ENCODE measurements at places on chromosomes 7 and 10.

- DNase-seq, result no peak
Measured at GRCh38 chr10:118629211-118629610, 33.8 kb upstream of the PRLHR start.

DNA sequence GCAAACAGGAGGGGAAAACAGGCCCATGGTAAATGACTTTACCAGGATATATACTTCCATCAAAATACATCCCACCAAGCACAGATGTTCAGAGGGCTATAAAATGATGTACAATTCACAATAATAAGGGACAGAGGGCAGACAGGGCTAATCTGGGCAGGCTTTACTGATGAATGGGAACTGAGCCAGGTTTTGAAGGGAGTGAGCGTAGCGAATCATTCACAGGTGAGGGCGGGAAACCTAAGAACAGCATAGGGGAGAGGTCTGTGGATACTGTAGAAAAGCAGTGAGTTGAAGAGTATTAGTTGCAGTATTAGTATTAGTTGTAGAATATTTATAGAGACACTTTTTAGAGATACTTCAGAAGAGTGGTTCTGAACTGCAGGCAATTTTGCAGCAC is 180.8 kb downstream of the JAZF1 start:
- no peak for DNase-seq

DNA sequence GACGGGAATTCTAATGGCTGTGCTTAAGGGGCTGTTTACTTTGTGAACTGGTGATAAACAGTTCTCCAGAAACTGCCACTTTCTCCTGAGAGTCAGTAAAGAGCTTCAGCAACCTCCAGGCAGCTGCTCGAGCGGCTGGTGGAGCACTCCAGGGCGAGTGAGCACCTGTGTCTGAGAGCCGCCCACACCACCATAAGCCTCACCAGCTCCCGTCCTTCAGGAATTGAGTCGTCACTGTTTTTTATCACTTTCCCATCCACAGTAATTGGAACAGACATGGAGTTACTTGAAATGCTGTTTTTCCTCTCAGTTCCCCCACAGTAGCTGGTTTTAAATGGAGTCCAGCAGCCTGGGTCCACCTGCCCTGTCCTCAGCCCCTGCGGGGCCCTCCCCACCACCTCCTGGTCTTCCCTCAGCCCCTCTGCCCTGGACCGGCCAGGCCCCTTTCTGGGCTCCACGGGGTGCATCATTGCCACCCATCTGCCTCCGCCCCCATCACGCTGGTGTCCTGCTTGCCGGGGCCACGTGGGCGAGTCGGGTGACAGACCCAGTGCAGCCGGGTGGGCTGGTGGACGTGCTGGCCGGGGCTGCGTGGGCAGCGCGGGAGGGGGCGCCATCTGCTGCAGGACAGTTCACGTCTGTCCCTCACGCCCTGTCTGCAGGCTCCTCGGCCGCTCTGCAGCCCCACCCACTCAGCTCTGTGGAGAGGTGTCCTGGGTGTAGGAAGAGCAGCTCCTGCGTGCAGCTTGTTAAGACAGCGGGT is 56.0 kb downstream of the NKX6-2 start:
- DNase-seq, result no peak

GRCh38 chr7:157519246-157519645 is 182.4 kb downstream of the DNAJB6 start:
- no peak for DNase-seq

DNA sequence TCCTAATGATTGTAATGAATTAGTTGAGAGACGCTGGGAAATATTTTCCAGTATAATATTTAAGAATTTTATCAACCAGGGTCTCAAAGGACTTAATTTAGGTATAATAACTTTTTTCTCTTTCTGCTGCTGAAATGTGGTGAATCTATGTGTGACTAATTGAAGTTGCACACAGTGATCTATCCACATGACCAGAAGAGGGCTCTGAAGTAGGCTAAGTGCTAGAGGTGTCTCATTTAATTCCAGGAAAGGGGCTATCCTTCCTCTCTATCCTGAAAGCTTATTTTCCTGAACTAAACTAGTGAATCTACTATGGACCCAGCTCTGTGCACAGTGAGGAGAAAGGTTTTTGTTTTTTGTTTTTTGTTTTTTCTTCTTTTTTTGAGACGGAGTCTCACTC is 294.4 kb upstream of the MYO3A start:
- DNase-seq, result no peak

GRCh38 chr7:2010101-2010500 is 222.6 kb downstream of the MAD1L1 start:
- DNase-seq, result no peak

- no peak for DNase-seq
Measured at GRCh38 chr7:105827151-105827875, 49.1 kb downstream of the ATXN7L1 start.

- no peak for DNase-seq
Measured at GRCh38 chr7:116322541-116322940, 112.2 kb downstream of the TES start.

GRCh38 chr7:48868916-48869315 is 55.4 kb upstream of the CDC14C start:
- no peak for DNase-seq

- DNase-seq, result no peak
Measured at GRCh38 chr7:45636733-45637132, 62.6 kb downstream of the ADCY1 start.

DNA sequence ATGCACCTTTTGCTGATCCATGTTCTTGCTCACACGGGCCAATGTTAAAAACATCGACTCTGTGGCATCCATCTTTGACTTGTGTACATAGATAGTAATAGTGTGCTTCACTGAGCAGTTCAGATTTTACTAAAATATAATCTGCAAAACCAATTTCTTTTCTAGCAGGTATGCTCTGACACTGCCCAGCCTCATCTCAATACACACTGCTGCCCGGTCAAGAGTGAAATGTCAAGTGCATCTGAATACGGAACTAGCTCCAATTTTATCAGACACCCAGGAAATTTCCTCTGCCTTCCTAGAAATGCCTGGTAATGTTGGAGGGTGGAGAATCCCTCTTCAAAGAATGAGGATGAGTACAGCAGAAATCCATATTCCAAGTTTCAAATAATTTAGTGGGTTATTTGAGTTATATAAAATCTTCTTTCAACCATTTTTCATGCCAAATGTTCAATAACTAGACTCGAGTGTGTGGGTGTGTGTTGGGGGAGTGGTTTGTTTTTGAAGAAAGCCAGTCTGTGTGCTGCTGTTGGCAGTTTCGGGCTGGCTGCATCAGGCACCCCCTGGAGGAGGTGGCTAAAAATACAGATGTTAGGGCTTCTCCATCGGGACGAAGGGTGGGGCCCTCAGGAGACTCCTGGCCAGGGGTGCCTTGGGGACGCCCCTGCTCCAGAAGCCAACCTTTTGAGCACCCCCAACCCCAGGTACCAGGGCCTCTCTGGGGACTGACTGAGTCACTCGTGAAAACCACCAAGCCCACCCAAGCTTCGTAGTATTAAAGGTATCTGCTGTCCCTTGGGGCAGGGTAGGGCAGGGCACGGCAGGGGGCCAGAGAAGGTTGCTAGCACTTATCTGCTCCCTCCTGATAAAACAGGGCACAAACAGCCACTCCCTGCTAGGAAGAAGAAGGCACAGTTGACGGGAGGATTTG is 15.4 kb downstream of the CTBP2 start:
- DNase-seq, result no peak

- no peak for DNase-seq
Measured at GRCh38 chr10:117934477-117934876, 112.3 kb downstream of the RAB11FIP2 start.

DNA sequence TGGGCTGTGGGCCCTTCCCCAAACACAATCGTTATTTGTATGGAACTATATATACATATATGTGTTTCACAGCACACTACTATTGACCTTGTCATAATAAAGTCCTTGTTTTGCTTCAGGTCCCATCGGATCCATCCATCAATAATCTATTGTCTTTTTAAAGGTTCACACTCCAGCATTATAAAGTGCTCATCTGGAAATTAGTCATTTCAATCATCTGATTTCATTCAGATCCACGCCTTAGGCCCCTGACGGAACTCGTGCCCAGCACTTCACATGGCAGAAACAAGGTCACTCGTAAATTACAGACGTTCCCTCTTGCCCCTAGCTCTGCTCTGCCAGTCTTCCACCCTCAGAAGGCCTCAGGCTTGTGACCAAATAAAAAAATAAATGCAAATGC is 133.1 kb upstream of the PPP2R2D start:
- DNase-seq, result no peak

GRCh38 chr7:102914585-102914984 is 1.8 kb downstream of the LRRC17 start:
- peak; percentile 90 for DNase-seq

GRCh38 chr10:6722616-6723004 is 142.5 kb upstream of the PRKCQ start:
- no peak for DNase-seq

DNA sequence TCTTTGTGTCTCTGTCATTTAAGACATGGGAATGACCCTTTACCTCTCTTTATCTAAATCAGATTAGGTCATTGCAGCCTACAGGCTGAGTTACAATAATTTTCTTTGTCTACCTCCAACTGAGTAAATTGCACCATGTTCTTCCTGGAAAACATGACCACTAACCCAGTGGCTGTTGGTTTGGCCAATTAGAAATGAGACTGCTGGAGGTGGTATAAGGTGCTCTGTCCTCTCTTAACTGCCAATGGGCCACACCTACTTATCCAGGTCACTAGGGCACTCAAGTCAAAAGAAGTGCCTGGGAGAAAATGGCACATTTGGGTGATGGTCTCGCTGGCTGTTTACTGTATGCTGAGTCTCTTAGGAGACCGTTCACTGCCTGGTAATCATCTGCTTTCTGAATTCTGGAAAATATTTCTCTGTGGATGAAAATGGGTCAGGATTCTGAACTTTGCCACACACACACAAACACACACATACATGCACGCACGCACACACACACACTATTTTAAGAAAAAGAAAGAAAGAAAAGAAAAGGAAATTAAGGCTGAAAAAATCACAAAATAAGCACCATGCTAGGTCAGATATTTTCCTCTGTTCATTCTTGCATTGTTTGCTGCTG is 16.4 kb downstream of the STAMBPL1 start:
- no peak for DNase-seq

DNA sequence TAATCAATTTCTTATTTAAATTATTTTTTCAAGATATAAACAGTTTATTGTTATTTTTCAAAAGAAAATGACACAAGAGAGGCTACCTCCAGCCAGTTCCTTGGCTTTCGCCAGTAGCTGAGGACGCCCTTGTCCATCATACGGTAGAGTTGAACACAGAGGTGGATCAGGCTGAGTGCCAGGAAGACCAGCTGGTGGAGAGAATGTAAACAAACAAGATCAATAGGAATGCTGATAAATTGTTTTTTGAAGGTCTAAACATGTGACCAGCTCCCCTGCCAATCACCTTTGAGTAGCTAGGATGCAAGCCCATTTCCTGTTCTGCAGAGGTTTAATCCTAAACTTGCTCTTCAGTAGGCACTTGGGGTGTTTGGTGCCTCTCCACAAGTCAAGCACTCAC is 138.9 kb downstream of the PKD1L1 start:
- no peak for DNase-seq

DNA sequence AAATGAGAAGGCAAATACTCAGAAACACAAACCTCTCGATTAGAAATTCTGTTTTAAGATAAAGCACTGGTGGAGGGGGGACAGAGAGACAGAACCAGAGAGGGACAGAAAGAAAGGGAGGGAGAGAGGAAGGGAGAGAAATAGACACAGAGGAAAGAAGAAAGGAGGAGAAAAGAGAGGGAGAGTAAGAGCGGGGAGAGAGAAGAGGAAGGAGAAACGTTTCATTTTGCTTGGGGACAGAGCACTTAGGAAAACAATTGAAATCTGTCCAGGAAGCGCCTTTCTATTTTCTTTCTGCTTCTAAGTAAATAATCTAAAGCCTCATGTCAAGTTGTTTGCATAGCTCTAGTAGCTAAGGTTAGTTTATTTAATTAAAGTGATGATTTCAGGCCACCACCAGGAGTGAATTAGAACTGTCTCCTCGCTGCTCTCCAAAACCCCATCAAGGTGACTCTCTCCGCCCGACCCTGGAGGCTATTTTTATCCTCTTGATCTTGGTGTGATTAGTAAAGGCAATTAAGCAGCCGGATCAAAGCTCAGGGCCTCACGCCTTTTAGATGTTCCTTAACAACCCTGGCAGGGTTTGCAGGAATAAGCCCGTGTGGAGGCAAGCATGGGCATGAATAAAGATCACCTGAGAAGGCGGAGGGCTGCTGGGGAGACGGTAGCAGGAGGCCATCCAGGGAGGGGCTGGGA is 73.4 kb upstream of the INSIG1 start:
- DNase-seq, result no peak

DNA sequence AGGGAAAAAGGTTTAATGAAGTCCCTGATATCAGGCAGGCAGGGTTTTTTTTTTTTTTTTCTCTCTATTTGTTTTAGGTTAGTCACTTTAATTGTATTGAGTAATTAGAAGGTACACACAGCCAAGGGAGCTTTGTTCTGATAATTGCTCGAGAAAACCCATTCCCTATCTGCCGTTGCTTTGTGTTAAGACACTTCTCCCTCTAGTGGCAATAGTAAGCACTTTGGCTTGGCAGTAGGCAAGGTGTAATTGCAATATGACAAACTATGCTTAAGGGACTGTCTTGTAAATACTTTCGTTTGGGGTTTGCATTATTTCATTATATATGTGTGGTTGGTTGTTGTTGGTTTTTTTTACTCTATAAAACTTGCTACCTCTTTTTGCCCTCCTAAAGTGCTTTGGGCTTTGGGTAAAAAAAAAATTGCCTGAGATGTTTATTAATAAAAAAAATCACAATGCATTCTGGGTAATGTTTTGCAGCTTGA is 113.4 kb downstream of the BTRC start:
- DNase-seq, result peak; percentile 75

DNA sequence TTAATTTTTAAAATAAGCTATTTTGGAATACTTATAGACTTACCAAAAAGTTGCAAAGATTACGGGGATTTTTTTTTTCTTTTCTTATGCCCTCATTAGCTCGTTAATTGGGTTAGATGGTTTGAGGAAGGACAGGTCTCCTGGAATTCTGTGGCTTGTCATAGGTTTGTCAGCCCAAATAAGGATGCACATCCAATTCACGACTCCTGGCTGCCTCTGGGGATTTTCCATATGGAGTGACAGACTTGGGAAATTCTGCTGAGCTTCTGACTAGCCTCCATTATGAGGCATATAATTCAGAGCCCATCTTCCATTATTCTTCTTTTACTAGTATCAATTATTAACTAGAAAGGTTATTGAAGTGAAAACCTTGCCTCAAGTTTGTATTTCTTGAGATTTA is 102.1 kb downstream of the AUTS2 start:
- DNase-seq, result no peak
